ENCODE measurements at places on chromosomes 13 and 19. TPM values are rescaled to one million over a fixed set of nuclear protein-coding genes. Genes with fewer than 3 reads are reported as not detected.

DNA sequence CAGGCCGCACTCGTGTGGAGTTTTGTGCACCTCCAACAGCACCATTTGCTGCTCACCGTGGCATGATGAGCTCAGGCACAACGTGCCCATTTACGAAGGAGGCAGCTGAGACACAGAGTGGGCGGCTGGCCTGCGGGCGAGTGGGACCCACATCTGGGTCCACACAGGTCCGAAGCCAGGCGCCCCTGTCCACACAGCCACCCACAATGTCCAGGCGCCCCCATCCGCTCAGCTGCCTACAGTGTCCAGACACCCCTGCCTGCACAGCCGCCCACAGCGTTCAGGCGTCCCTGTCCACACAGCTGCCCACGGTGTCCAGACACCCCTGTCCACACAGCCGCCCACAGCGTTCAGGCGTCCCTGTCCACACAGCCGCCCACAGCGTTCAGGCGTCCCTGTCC is 42.5 kb upstream of the F7 start:
- DNase-seq = no peak

DNA sequence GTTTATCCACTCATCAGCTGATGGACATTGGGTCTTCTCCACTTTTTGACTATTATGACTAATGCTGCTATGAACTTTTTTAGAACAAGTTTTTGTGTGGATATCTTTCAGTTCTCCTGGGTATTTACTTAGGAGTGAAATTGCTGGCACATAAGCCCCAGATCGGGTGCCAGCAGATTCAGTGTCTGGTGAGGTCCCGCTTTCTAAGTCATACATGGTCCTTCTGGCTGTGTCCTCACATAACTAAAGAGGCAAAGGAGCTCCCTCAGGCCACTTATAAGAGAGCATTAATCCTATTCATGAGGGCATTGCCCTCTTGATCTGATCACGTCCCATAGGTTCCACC is 600 bp upstream of the ZNF226 start:
- no peak for DNase-seq

DNA sequence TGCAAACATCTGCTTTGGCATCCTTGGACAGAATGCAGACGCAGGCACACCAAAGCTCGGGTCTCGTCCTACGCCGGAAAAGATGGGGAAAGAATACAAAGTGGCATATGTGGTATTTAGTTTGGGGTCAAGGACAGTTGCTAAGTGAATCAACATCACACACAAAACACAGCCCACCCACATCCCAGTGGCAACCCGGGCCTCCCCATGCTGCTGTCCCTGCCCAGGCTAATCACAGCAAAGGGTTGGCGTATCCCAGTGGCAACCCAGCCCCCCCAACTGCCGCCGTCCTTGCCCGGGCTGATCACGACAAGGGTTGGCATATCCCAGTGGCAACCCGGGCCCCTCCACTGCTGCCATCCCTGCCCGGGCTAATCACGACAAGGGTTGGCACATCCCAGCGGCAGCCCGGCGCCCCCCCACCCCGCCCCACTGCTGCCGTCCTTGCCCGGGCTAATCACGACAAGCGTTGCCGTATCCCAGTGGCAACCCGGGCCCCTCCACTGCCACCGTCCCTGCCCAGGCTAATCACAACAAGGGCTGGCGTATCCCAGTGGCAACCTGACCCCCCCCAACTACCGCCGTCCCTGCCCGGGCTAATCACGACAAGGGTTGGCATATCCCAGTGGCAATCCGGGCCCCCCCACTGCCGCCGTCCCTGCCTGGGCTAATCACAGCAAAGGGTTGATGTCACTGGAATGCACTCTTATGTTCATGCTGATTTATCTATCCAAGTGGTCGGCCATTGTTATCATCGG is 167.8 kb upstream of the SOX1 start:
- no peak for DNase-seq

DNA sequence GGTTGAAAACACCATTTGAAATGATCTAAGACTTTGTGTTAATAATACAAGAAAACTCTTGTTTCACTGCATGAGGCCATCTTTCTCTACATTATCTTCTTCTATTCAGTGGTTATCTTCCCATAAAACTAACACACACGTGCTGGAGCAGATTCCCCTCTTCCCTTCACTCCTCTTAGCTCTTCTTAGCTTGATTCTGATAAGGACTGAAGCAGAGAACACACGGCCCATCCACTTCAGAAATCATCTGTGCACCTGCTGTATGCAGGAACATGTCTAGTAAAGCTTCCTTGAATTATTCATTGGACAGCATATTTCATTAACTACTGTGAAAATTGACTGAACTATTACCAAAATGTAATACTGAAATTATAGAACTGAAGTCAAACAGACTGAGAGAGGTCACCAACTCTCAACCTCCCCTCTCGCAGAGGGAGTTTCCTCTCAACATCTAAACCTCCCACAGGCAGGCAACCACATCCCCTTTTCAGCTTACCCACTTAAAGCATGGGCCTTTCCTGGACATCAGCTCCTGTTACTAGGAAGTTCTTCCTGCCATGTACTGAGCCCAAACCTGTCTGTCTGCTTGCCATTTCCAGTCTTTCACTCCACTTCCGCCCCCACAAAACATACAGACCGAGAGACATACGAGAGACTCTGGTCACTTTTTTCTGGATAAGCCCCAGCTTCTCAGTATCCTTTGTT is 113.9 kb downstream of the CRYL1 start:
- no peak for DNase-seq

GRCh38 chr19:10285393-10285792 is 1.4 kb upstream of the ICAM4 start:
- no peak for DNase-seq

GRCh38 chr13:110388108-110388943 is 81.2 kb downstream of the COL4A2 start:
- DNase-seq = peak; percentile 47

DNA sequence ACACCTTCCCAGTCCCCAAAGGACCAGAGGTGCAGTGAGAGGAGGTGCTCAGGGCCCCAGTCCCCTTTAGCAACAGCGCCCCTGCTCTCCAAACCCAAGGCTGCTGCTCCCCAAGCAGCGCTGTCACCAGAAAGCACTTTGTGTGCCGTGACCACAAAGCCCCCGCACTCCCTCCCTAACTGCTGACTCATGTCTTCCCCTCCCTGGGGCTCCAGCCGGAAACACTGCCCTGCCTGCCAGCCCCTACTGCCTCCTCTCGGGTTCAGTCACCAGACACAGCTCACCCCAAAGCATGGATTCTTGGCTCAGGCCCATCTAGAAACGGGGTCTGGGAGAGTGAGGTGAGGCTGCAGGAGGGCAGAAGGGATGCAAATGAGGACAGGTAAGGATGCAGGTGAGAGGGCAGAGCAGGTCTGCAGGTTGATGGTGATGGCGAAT is 4.9 kb upstream of the TNFSF14 start:
- DNase-seq = no peak

DNA sequence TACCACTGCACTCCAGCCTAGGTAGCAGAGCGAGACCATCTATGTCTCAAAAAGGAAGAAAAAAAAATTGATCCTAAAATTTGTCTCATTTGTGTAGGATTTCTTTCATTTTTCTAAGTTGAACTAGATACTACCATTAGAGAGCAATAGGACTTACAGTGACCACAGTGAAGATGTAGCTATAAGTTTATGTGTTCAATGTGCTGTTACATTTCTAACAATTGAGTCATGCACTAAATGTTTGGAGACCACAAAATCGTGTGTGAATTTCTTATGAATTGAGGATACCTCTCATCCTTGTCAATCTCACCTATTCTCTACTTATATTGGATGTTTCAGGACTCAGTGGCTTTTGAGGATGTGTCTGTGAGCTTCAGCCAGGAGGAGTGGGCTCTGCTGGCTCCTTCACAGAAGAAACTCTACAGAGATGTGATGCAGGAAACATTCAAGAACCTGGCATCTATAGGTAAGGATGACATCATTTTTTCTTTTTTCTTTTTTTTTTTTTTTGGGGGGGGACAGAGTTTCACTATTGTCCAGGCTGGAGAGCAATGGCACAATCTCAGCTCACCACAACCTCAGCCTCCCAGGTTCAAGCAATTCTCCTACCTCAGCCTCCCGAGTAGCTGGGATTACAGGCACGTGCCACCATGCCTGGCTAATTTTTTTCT is 12.8 kb downstream of the ZNF791 start:
- DNase-seq = no peak

- no peak for DNase-seq
Observed at GRCh38 chr19:56295531-56296455, 18.8 kb downstream of the ZSCAN5A start.

GRCh38 chr13:40164133-40164532 is 502.3 kb downstream of the FOXO1 start:
- no peak for DNase-seq

DNA sequence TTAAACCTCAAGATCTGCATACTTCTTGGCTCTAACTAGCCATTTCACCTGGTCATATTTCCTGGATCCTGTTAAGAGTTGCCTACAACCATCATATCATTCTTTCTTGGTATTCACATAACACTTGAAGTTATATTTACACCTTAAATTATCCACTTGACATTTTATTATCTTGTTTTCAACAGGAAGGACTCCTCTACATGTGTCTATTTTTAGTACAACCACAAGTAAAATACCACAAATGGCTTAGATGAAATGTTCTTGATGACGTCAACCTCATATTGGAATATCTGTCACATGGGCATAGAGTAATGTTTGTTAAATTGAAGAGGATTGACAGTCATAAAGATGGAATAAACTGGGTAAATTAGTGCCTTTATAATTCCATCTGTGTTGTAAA is 9.4 kb downstream of the PCDH20 start:
- no peak for DNase-seq

- no peak for DNase-seq
Observed at GRCh38 chr13:46332772-46333171, 54.3 kb downstream of the RUBCNL start.

Gene GAPDHS
- polyA plus RNA-seq = not detected

Gene ZNF415
- 1.9 TPM for polyA plus RNA-seq

Gene OSCAR
- 0.97 TPM for polyA plus RNA-seq

Gene MARCHF2
- polyA plus RNA-seq = 57.2 TPM

Gene DLL3
- 4.7 TPM for polyA plus RNA-seq

Gene IL12RB1
- polyA plus RNA-seq = 0.02 TPM

Gene ZNF790
- polyA plus RNA-seq = 2.2 TPM

Gene POU4F1
- not detected for polyA plus RNA-seq

Gene SERPINE3
- not detected for polyA plus RNA-seq

All from SK-N-SH (cell line).